NCI-H1694 (cell line): ENCODE measurements at places on chromosomes 1 and 21.

GRCh38 chr21:42120101-42120902 lies 49.2 kb downstream of the UMODL1 start:
- DNase-seq, result peak; percentile 51

- peak; percentile 82 for DNase-seq
These were observed 26.8 kb downstream of the LRRC53 start for GRCh38 chr1:74485622-74486021.

DNA sequence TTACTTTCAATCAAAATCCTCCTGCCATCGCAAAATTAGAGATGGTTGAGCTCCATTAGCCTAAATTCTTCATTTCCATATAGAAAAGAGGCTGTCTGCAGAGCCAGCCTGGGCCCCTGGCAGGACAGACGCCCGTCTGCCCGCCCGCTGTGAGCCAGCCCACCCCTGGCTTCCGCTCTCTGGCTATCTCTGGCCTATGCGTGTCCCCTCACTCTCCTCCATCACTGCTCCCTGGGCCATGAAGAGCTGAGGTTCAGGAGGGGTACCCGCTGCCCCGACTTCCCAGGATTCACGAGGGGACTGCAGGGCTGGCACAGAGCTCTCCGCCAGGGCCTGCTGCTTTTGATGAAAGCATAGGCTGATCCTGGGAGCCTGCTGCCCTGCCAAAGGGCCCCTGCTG lies 117.6 kb downstream of the CASZ1 start:
- DNase-seq, result no peak

DNA sequence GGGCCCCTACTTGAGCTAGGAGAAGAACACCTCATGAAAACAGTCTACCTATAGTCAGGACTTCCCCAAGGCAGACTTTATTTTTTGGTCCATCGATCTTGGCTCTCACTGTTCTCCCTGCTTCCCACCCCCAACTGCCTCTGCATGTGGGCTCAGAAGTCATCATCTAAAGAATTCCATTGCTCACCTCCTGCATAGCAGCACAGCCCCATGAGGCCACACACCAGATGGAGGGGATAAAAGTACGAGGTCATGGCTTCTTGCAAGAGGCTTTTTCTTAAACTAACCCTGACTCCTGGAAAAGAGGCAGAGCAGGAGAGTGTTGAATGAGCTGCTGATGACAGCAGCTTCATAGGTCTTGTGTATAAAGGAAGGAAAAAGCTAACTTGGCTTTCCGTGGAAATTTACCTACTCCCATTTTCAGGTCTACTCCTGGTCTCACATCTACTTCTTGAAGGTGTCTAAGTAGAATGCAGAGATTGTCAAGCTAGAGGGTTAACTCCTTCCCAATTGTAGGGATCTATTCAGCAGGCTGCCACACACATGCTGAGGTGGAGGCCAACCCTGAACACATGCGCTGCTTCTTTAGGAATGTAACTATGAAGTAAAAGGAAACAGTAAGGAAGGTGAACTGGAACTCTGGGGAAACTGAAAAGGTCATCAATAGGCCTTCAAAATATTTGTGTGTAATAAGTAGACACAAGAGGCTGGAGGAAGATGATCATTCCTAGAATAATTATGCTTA lies 18.7 kb downstream of the WNT2B start:
- no peak for DNase-seq

DNA sequence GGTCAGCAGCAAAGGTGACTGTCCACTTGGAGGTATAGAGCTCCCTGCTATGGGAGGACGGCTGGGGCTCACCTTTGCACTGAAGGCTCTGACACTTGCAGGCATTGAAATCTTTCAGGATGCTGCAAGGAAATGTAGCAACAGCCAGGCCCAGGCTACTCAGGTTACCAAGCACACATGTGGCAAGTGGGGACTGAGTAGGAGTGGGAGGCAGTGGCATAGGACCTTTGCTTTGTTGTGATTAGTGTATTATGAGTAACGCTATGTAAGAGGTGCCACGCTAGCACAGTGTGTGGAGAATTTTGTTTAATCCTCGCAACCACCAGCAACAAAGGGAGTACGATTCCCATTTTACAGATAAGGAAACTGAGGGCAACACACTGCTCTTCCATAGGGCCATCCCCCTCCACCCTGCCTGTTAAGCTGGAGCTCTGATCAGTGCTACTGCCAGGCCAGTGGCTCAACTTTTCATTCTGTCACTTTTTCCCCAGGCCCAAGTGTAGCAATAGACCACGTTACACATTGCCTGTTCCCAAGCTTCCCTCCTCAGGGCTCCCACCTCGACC lies 21.2 kb downstream of the TMEM63A start:
- no peak for DNase-seq

DNA sequence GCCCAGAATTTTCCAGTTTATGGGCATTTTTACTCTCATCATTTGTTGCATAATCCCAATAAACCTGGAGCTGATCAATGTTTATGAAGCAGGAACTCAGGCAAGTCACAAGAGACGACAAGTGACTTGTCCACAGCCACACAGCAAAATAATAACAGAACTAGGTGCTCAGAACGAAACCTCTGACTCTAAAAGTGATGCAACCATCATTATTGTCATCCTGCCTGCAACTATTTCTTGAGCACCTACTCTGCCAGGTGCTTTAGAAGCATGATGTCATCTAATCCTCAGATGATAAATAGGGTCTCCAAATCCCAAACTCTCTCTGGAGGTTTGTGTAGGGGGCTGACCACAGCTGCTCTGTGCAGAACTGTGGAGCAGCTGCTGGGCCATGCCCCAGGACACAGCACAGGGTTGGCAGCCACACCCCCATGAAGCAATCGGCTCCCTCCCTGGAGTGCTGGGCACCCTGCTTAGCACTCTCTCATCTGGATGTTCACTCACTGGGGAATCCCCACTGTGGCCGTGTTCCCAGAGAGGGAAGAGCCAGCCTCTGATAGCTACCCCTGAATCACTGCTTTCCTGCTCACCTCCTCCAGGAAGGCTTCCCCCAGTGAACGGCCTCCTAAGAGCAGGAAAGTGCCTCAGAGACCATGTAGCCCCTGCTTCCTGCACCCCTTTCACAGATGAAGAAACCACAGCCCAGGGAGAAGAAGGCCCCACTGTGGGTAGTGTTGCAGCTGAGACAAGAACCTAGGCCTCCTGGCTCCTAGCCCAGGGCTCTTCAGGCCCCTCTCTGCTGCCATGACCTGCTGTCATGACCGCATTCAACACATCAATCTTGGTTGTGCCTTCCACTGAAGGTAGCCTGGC lies 2.1 kb downstream of the TTC22 start:
- no peak for DNase-seq

- no peak for DNase-seq
These were observed 39.1 kb upstream of the KIF21B start for GRCh38 chr1:201062511-201063091.

GRCh38 chr1:37480125-37480466 lies 5.7 kb downstream of the ZC3H12A start:
- no peak for DNase-seq

DNA sequence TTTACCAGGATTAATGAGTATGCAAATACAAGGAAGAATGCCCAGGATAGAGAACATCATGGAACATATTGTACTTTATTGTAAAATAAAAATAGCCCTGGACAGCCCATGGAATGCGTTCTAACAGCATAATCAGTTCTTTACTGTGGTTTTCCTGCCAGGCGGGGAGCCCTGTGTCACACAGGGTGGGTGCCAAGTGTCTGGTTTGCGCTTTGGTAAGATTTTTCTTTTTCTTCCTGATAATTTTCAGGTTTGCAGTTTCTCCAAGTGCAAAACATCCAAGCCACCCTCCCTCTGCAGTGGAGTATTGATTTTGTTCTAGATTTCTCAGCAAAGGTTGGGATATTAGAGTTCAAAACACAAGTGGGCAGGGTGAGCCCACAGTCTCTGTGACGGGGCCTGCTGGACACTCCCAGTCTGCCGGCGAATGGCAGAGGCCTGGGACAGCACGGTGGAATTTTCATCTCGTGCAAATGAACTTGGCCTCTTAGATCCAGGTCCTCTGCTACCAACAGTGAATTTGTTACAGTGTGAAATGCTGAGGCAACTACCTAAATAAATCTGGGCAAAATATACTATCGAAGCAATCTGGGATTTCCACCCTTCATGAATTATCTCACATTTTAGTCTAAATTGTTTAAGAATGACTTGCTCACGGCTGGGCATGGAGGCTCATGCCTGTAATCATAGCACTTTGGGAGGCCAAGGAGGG lies 15.6 kb upstream of the KCNJ15 start:
- no peak for DNase-seq

DNA sequence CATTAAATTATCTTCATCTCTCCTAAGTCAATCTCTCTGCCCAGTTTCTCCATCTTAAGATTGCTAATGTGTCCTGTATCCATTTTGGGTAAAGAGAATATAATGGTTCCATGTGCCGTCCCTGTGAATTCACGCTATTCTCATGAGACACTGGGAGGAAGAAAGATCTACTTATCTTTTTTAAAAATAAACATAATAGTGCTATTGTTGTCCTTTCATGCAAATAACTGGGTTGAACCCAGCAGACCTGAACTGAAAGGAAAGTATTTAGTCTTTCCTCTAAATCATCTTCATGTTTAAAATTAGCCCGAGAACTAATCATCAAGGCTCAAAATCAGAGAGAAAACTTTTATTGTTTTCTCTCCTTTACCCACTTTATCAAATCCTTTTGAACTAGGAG lies 22.4 kb downstream of the SLAMF1 start:
- DNase-seq, result no peak
